Stimulated activated CD4-positive, alpha-beta T cell treated with anti-CD3 and anti-CD28 coated beads, Interleukin-1b, Interleukin-23, amount 100 ng/mL, for 1 hour (primary cell): ENCODE measurements at places on chromosomes 5 and 9.

- no peak for DNase-seq
Measured at GRCh38 chr5:35854248-35854647, 2.4 kb upstream of the IL7R start.

DNA sequence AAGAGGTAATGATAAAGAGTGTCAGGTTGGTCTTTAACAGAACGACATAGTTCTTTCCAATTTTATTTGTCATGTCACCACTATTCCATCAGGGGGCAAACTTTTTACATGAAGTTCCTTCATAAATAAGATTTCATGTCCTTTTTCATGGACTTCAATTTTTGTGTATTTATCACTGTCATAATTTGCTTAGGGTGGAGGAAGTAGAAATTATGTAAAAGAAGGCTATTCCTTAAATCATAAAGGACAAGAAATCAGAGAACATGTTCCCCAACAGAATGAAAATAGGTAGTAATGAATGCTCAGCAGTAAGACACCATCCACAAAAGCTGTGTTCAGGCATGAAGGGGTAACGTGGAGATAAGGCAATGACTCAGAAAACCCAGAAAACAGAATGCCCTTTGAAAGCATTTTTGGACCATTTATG lies 72.7 kb downstream of the ZFAND5 start:
- no peak for DNase-seq

DNA sequence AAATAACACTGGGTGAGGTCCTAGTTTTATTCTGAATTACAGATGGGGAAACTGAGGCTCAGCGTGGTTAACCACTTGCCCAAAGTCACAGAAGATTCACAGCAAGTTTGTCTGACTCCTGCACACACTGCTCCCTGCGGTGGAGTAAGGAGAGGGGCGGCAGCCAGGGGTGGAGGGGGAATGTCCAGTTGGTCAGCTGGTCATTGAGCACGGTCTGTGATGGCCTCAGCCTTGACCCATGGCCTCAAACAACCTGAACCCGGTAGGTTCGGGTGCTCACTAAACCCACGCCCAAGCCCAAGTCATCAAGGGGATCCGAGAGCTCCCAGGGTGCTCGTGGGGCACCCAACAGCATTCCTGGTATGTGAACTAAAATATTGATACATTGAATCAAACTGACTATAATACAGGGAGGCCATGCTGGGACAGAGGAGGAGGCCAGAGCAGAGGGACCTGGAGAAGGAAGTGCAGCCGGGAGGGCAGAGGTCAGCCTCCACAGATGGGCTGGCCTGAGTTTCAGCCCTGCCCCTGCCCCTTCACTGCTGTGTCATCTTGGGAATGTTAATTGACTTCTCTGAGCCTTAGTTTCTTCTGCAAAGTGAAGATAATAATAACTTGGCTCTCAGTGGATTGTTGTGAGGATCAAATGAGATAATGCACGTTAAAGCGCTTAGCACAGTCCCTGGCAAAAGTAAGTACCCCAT lies 3.6 kb upstream of the IL17B start:
- DNase-seq: no peak

GRCh38 chr9:129569502-129570449 lies 51.1 kb downstream of the C9orf50 start:
- DNase-seq: no peak

- DNase-seq: no peak
Measured at GRCh38 chr5:54742417-54742891, 224.9 kb downstream of the SNX18 start.

DNA sequence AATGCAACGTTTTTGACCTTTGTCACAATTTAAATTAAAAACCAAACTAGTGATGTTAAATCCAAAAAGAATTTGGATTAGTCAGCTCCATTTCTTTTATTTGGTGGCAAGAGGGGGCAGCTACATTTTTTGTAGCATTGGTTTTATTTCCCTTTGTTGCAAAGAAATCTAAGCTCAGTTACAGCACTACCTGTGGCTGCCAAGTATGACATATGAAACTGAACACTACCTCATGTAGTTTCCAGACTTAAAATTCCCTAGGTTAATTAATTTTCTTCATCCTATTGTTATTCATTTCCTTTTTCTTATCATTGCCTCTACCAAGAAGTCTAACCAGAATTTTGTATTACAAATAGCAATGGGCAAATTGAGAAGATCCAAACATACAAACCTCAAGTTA lies 393.5 kb downstream of the BRINP1 start:
- no peak for DNase-seq

GRCh38 chr5:116455061-116455460 lies 119.6 kb downstream of the SEMA6A start:
- DNase-seq: no peak
